NCI-H187 (cell line): ENCODE measurements at places on chromosomes 13 and 19.

- no peak for DNase-seq
Measured at GRCh38 chr13:32114284-32114950, 82.8 kb downstream of the FRY start.

DNA sequence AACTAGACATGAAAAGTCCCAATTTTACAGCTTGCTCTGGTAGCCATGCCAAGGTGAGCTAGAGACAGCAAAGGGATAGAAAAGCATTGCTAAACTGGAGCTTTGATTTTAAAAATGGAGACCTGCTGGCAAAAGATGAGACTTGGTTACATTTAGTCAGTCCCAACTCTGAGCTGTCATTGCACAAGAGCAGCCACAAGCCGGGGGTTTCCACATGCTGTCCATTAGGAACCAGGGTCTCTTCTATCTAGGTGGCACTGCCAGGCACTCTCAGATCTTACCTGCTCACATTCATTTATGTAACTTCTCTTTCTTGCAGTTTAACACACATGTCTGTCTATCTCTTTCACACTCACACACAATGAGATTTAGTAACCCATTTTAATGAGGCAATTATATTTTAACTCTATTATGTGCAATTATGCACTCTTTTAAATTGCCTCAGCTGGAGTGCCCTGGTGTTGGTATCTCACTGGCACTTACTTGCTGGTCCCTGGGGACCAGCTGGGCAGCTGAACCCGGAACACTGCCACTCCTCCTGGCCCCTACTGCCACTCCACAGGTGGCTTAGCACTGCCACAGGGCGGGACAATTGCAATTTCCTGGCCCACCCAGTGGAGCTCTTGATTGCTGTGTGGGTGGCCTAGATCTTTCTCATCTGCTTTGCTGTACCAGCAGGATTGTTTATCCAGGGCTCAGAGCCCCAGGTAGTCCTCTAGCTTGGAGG lies 112.5 kb downstream of the COG6 start:
- DNase-seq: no peak

- no peak for DNase-seq
Measured at GRCh38 chr13:35469806-35470525, 6.5 kb downstream of the MAB21L1 start.

- DNase-seq: no peak
Measured at GRCh38 chr13:40781717-40782116, 7.7 kb upstream of the SLC25A15 start.

DNA sequence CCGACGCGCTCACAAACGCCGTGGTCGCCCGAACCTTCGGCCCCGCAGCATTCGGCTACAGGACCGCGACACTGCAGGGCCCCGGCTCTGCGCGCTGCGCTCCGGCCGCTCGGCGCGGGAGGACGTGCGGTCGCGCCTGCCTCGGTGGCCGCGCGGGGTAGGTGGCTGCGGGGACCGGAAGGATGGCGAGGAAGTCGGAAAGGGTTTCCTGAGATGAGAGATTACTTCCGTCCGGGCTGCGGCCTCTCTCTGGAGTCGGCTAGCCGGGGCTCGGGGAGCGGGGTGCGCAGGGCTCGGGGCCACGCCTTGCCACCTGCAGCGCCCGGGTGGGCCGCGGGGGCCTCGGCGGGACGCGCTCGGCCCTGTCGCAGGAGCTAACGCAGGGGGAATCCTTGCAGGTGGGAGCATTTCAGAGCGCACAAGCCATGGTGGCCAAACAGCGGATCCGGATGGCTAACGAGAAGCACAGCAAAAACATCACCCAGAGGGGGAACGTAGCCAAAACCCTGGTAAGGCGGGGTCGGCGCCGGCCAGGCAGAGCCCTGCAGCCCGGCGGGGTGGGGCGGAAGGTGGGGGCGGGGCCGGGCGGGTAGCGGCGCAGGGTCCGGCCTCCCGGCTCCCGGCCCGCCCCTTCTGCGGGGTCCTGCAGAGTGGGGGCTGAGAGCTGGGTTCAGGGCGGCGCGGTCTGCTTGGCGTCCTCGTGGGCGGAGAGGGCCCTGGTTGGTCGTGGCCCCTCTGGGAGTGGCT lies at the start of gene SERP2:
TSS of gene SERP2 (plus strand) at position 224 of the 747 bp plus-strand sequence. CDS start at position 426, 202 bp downstream.
- no peak for DNase-seq

- DNase-seq: no peak
Measured at GRCh38 chr19:56105090-56105701, 15.9 kb downstream of the ZNF787 start.

DNA sequence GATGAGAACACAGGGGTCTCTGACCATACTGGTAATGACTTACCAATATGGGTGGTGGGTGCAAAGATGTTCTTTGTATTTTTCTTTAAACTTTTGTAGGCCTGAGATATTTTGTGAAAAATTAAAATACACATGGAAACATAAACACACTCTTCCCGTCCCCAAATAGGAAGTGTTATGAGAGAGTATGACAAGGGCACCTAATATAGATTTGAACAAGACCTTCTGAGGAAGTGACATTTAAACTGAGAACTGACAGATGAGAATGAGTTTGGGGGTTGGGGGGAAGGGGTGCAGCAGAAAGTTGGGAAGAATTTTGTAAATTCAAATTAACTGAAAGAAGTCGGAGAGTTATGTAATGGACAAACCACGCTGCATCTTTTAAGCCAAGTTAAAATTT lies 224.2 kb downstream of the RGCC start:
- no peak for DNase-seq

- DNase-seq: no peak
Measured at GRCh38 chr19:31113293-31113692, 235.9 kb downstream of the TSHZ3 start.

GRCh38 chr13:44263751-44264620 lies 109.6 kb upstream of the SERP2 start:
- DNase-seq: no peak

- no peak for DNase-seq
Measured at GRCh38 chr13:45320876-45321629, 19.9 kb downstream of the TPT1 start.

DNA sequence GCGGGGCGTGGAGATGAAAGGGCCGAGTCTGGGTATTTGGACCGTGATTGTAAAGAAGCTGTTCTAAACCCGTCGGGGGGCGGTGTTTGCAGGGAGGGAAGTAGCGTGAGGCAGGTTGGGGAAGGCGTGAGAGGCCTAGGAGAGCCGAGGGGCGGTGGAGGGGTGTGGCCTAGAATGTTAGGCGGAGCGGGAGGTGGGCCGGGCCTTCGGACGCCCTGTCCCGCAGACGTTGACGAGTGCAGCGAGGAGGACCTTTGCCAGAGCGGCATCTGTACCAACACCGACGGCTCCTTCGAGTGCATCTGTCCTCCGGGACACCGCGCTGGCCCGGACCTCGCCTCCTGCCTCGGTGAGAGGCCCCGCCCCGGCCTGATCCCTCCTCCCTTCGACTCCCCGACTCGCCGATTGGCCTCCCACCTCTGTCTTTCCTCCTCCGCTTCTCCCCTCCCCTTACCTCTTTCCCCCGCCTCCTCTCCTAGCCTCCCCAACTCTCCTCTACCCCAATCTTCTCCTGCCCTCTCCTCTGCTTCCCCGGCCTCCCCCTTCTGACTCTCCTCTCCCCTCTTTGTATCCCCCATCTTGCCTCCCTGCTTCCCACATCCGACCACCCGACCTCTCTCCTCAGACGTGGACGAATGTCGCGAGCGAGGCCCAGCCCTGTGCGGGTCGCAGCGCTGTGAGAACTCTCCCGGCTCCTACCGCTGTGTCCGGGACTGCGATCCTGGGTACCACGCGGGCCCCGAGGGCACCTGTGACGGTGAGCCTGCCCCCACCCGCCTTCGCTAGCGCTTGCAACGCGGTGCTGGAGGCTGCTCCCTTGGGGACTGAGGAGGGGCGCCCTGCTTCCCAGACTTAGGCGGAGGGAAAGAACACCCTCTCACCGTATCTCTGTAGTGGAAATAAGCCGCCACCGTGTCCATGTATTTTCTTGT lies 12.8 kb downstream of the LTBP4 start:
- peak; percentile 70 for DNase-seq

GRCh38 chr13:97414392-97414791 lies 19.6 kb upstream of the RAP2A start:
- DNase-seq: no peak

DNA sequence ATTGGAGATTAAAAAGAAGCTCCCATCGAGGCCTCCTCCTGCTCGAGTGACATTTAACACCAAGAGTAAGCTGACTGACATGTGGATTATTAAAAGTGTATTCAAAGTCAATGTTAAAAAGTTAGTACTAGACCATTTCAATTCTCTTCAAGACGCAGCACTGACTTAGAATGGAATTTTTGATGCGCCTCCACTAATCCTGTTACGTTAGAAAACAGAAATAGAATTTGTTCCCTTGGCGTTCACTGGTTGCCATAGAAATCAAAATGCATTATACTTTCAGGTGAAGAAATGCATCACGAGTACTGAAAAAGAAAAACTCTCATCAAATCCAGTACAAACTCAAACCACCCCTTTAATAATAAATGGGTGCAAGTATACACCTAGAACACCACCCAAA lies 42.2 kb downstream of the BRD4 start:
- DNase-seq: no peak

DNA sequence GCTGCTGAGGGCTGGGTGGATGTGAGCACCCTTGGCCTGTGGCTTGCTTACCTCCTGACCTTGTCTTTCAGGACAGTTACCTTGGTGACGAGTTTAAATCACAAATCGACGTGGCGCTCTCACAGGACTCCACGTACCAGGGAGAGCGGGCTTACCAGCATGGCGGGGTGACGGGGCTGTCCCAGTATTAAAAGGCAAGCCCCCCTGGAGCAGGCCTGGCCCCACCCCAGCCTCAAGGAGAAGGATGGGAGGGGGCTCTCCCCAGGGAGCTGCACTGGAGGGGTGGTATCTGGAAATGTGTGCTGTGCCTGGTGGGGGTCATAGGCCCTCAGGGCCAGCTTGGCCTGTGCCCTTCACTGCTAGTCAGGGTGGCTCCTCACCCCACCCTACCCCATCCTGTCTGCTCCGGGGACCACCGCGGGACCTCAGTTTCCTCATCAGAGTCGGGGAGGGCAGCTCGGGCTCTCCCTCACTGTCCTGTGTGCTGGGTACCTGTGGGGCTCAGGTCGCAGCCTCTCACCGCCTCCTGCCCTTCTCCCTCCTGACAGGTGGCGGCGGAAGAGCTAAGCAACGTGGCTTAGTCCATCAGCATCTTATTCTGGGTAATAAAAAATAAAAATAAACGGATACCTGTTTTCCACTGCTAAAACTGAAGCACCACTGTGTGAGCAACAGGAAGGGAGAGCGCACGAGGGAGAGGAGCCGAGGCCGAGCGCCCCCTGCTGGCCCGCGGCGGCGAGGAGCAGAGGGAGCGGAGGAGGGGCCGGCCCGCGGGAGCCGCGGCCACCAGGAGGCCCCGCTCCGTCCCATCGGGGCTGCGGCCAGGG lies 29.8 kb downstream of the CERS1 start:
- DNase-seq: no peak

- DNase-seq: no peak
Measured at GRCh38 chr19:39475748-39476147, 4.9 kb upstream of the TIMM50 start.

DNA sequence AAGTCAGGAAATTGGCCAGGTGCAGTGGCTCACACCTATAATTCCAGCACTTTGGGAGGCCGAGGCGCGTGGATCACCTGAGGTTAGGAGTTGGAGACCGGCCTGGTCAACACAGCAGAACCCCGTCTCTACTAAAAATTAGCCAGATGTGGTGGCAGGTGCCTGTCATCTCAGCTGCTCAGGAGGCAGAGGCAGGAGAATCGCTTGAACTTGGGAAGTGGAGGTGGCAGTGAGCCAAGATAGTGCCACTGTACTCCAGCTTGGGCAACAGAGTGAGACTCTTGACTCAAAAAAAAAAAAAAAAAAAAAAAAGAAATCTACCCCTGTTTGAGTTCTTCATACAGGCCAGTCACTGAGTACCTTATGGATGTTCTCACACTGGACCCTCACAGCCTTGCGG lies 42.0 kb downstream of the SLC15A1 start:
- DNase-seq: no peak

DNA sequence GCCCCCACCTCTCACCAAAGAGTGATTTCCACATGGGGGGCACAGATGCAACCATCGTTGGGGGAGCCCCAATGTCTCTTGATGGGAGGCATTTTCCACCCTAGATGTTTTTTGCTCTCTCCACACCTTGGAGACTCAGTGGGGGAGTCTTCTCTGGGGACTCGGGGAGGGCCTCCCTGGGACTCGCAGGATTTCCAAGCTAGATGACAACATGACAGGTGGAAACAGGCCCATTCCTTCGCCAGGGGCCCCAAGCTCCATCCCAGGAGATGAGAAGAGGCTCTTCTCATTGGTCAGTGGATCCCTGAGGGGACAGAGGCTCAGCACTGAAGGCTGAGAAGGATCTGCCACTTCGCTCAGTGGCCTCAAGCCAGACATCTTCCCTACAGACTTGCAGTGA lies 12.7 kb upstream of the KIR2DL4 start:
- no peak for DNase-seq

DNA sequence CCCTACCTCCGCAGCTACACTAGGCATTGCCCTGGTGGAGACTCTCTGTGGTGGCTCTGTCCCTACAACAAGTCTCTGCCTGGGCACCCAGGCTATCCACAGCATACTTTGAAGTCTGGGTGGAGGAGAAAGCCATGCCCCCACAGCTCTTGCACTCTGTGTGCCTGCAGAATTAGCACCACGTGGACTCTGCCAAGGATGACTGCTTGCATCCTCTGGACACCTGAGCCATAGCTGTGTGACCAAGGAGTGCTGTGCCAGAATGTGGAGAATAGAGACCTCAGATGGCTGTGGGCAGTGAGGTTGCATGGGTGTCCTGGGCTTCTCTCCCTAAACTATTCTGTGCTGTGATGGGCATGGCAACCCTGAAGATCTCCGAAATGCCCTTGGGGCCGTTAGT lies 21.2 kb upstream of the MCF2L start:
- DNase-seq: no peak
